ENCODE measurements at places on chromosomes 5 and 9.

- H3K27me3 ChIP-seq, result no peaks in the 10 kb centered on the region
- no peak overlapping the region for H3K4me3 ChIP-seq
- H3K27ac ChIP-seq, result no peak overlapping the region
- peaks cover 55% of the 10 kb centered on the region for H3K36me3 ChIP-seq
- no peak for DNase-seq
- H3K4me1 ChIP-seq, result no peaks in the 10 kb centered on the region
Observed at GRCh38 chr9:93634311-93635185, 58.2 kb downstream of the PHF2 start.

- H3K36me3 ChIP-seq, result no peaks in the 10 kb centered on the region
- peaks cover 32% of the 10 kb centered on the region for H3K27me3 ChIP-seq
- no peak overlapping the region for H3K27ac ChIP-seq
- DNase-seq, result no peak
Observed at GRCh38 chr9:126621919-126622735, 8.4 kb downstream of the LMX1B start.

DNA sequence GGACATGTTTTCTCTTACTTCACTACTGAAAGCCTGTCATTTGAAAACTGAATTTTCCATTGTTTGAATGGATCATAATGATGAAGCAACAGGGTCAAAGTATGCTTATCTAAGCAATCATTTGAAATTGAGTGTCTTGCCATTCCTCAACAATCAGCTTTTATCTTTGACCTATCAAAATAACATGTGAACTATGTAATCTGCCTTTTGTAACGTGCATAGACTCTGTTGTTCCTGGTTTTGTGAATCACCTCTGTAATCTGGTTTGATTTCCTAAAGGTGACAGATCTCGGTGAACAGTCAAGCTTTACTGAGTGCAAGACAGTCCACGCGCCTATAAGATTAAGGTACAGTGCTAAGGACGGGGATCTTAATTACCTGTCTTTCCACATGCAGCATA, 3.3 kb downstream of the MEF2C start:
- peaks cover 37% of the 10 kb centered on the region for H3K4me1 ChIP-seq
- H3K27ac ChIP-seq, result peak overlapping the region; percentile 96
- H3K27me3 ChIP-seq, result no peaks in the 10 kb centered on the region
- no peaks in the 10 kb centered on the region for H3K36me3 ChIP-seq

DNA sequence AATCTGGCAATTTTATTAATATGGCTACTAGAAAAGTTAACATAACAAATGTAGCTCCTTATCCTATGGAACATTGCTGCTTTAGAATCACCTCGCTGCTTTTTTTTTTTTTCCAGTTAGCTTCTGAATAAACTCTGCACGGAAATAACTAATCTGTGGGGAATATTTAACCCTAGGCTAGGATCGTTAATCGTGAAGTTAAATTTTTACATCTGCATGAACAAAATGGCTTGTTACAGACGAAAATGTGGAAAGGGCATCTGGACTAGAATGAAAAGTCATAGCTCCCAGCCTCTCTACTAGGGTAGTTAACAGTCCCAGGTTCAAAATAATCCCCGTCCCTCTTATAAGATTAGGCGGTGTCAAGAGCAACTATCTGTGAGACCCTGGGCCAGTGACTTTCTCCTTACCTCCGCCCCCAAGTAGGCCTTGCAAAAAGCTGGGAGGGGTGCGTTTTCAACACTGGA, 470 bp upstream of the SLC22A5 start:
- peaks cover 66% of the 10 kb centered on the region for H3K4me1 ChIP-seq
- peak overlapping the region; percentile 94 for H3K4me3 ChIP-seq
- DNase-seq, result no peak
- peak overlapping the region; percentile 83 for H3K27ac ChIP-seq

GRCh38 chr5:56817263-56818014, 2.1 kb downstream of the MAP3K1 start:
- peak overlapping the region; percentile 89 for H3K27ac ChIP-seq
- H3K4me1 ChIP-seq, result peaks cover 16% of the 10 kb centered on the region
- no peak for DNase-seq
- no peaks in the 10 kb centered on the region for H3K27me3 ChIP-seq
- H3K36me3 ChIP-seq, result no peaks in the 10 kb centered on the region
- H3K4me3 ChIP-seq, result peak overlapping the region; percentile 95

GRCh38 chr9:77375956-77376532, 198.7 kb downstream of the VPS13A start:
- H3K4me3 ChIP-seq, result no peak overlapping the region
- no peaks in the 10 kb centered on the region for H3K4me1 ChIP-seq
- DNase-seq, result no peak
- H3K27me3 ChIP-seq, result no peaks in the 10 kb centered on the region

DNA sequence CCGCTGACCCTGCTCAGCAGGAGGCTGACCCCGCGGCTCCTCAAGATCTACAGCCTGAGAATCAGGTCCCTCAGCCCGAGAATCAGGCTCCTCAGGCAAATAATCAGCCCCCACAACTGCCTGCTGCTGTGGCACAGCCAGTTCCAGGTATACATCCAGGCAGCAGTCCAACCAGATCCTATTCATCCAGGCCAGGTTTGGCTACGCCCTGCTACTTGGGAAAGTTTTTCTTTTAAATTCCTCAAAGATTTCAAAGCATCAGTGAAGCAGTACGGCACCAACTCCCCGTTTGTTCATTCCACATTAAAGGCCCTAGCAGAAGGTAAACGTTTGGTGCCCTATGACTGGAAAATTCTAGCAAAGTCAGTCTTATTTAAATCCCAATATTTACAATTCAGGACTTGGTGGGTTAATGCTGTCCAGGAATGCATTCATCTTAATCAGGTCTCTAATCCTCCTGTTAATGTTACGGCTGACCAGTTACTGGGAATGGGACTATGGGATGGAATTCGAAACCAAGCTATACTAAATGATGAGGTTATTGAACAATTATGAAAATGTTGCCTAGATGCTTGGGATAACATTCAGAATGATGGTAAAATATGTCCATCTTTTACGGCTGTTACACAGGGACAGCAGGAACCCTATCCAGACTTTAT, 102.3 kb downstream of the SYK start:
- no peak overlapping the region for H3K27ac ChIP-seq
- no peak for DNase-seq
- H3K4me3 ChIP-seq, result no peak overlapping the region
- H3K36me3 ChIP-seq, result no peaks in the 10 kb centered on the region
- H3K4me1 ChIP-seq, result no peaks in the 10 kb centered on the region
- H3K27me3 ChIP-seq, result no peaks in the 10 kb centered on the region

- H3K27ac ChIP-seq, result no peak overlapping the region
- peaks cover 4% of the 10 kb centered on the region for H3K36me3 ChIP-seq
- H3K4me1 ChIP-seq, result peaks cover 15% of the 10 kb centered on the region
- DNase-seq, result no peak
- no peak overlapping the region for H3K4me3 ChIP-seq
- H3K27me3 ChIP-seq, result no peaks in the 10 kb centered on the region
Observed at GRCh38 chr5:140303966-140304365, 1.1 kb upstream of the PFDN1 start.

DNA sequence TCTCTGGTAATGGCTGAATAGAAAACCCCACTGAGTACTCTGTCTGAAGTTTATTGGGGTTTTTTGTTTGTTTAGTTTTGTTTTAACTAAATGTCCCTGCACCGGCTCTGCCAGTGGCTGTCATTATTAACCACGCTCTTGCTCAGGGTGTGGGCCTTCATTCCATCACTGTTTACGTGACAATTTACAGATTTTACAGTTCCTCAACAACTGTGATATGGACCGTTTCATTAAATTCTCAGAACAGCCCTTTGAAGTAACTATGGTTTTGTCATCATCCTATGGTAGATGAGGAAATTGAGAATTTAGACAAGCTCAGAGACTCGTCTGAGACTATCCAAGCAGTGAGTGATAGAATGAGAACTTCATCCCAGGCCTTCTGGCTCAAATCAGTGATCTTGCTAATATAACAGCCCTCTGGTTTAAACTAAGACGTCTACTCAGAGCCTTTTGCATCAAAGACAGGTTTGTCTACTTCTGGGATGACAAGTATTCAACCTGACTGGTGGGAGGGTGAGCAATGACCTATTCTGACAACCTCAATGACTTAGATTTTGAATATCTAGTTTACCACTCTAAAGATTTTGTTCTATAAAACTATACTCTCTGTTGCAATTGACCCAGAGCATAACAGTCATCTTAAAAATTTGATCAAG, 77.3 kb upstream of the MAP3K1 start:
- H3K27ac ChIP-seq, result no peak overlapping the region
- H3K36me3 ChIP-seq, result no peaks in the 10 kb centered on the region
- H3K27me3 ChIP-seq, result no peaks in the 10 kb centered on the region
- no peak for DNase-seq
